ENCODE measurements at places on chromosomes 3 and 15. TPM values are rescaled to one million over a fixed set of nuclear protein-coding genes. Genes with fewer than 3 reads are reported as not detected.

Gene PLCB2
- total RNA-seq, result 27.4 TPM

Gene RASGRP1
- total RNA-seq, result 2.8 TPM

Gene ARID3B
- 4.3 TPM for total RNA-seq

Gene GOLGA6L10
- 1.5 TPM for total RNA-seq

Gene C15orf62
- total RNA-seq, result 0.25 TPM

Gene USP4
- total RNA-seq, result 51.0 TPM

Gene P2RY13
- total RNA-seq, result 2.4 TPM

Gene CPEB1
- 11.6 TPM for total RNA-seq

DNA sequence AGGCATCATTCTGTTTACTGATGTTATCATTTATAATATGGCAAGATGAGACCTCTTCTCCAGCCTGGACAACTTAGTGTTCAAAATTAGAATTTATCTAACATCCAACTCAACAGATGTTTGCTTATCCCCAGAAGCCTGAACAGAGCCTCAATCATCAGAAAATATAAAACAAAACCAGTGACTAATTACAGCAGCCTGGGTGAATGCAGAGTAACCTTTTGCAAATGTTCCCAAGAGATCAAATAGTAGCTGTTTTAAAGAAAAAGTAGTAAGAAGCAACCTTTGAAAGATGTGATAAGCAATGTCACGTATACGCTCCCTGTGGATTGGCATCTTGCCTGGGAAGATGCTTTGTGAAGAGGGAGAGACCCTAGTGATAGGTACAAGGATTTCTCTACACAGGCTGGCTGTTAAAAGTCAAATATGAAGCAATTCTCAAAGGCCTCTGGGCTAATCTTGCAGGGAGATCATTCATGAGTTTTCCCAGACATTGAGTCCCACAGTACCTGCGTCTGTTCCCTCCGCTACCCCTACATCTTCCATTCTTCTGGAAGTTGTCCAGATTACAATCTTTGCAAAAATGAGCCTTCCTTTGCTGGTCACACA is 39.3 kb upstream of the PRICKLE2 start:
- no peaks in the 10 kb centered on the region for H3K36me3 ChIP-seq
- no peak overlapping the region for H3K4me3 ChIP-seq
- H3K4me1 ChIP-seq, result peaks cover 23% of the 10 kb centered on the region
- DNase-seq, result no peak

DNA sequence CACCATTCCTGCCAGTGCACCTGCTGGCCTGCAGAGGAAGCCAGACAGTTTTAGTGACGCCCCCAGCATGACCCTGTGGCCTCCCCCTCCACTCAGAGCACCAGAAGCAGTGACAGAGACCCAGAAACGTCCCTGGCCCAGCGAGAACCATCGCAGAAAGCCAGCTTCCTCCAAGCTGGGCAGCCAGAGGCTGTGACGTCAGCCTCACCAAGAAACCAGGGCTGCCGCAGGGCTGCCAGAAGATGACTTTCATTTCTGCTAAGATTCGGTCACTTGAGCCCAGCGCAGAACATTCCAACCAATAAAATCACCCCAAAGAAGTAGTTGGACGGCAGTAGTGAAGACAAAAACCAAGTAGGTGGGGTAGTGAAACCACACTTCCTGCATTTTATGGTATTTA is 29.6 kb upstream of the RPL32 start:
- no peak overlapping the region for H3K4me3 ChIP-seq
- peaks cover 2% of the 10 kb centered on the region for H3K4me1 ChIP-seq
- H3K27me3 ChIP-seq, result no peaks in the 10 kb centered on the region

- no peaks in the 10 kb centered on the region for H3K36me3 ChIP-seq
- H3K4me1 ChIP-seq, result no peaks in the 10 kb centered on the region
These were observed 240.2 kb downstream of the SCAPER start for GRCh38 chr15:76664895-76665294.

GRCh38 chr3:49022688-49023171 is 809 bp downstream of the NDUFAF3 start:
- H3K36me3 ChIP-seq, result no peaks in the 10 kb centered on the region
- H3K4me3 ChIP-seq, result no peak overlapping the region
- peaks cover 22% of the 10 kb centered on the region for H3K4me1 ChIP-seq
- H3K27ac ChIP-seq, result peak overlapping the region; percentile 98

DNA sequence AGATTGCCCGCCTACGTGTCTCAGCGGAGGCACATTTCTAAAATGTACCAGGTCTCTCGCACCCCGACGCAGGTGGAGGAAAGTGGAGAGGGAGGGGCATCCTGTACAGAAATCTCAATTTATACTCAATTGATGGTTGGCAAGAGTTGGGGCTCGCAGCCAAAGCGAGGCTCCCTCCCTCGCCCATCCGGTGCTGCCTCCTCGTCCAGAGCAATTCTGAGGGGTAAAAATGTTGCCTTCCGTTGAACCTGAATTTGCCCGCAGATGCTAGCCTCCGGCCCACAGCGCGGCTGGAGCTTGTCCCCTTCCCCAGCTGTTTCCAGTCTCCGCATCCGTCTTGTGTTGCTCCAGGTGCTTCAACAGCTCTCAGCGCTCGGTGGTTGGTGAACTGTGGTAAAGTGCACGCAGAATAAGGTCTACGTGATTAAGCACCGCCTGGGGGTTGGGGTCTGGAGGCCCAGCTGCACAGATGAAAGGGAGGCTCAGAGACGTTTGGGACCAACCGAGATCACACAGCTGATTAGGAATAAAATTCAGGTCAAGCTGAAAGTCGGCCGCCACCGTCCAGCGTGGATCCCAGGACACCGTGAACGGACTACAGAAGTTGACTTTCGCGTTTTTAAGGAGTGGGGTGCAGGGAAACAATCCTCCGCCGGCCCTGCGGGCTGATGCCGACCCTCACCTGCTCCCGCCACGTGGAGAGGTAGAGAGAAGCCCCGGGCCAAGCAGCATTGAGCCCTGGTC is 846 bp upstream of the POLG start:
- H3K4me1 ChIP-seq, result peaks cover 11% of the 10 kb centered on the region
- H3K36me3 ChIP-seq, result peaks cover 29% of the 10 kb centered on the region
- no peak overlapping the region for H3K4me3 ChIP-seq
- H3K27me3 ChIP-seq, result no peaks in the 10 kb centered on the region

DNA sequence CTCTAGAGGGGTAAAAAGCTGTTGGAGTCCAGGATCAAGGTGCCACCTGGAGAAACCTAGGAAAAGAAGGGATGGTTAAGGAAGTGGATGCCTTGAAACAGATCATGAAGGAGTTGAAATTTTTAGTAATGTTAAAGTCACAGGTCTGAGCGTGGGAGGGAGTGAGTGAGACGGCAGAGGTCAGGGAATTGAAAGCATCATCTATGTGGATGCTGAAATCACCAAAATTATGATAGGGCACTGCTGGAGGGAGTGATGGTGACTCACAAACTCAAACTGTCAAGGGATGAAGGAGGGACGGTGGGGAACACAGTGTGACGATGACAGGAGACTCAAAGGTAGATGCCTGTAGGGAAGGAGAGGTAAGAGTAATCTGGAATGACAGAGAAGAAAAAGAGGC is 205.7 kb downstream of the OSBPL10 start:
- H3K27ac ChIP-seq, result no peak overlapping the region
- H3K4me1 ChIP-seq, result no peaks in the 10 kb centered on the region
- no peak overlapping the region for H3K4me3 ChIP-seq

DNA sequence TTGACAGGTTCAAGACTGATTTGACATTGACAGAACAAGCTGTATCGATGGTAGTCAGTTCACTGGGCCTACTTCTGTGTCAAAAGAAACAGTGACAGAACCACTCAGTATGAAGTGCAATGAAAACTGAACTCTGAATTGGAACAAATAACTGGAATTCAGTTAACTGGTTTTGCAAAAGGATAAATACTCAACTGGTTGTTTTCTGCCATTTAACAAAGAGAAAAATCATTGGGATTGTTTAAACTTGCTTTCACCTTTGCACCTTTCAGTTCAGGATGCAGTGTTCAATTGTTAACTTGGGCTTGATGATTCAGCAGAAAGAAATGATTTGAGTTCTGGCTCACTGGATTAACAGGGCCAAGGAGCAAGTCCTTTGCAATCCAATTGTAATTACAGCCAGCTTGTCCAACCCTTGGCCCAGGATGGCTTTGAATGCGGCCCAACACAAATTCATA is 4.9 kb downstream of the BTD start:
- no peaks in the 10 kb centered on the region for H3K36me3 ChIP-seq
- no peak overlapping the region for H3K4me3 ChIP-seq
- no peak overlapping the region for H3K27ac ChIP-seq

DNA sequence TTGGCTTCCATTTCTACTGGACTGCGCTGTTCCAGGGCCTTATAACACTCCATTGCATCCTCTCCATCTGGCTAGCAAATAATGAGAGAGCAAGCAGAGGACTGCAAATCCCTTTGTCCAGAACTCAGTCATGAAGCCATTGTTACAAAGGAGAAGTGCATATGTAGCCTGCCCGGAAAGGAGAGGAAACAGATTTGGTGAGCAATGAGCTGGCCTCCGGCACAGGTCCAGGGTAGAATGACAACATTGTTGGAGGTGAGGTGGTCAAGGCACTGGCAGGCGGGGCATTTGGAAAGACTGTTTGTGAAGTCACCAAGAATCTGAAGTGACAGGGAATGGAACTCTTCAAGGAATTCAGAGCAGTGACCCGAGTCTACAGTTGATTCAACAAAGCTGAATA is 25.0 kb upstream of the ATP1B3 start:
- no peak overlapping the region for H3K27ac ChIP-seq
- H3K36me3 ChIP-seq, result no peaks in the 10 kb centered on the region
- H3K4me3 ChIP-seq, result no peak overlapping the region
- H3K4me1 ChIP-seq, result no peaks in the 10 kb centered on the region
- DNase-seq, result no peak

GRCh38 chr3:188707381-188708288 is 464.1 kb upstream of the TPRG1 start:
- H3K36me3 ChIP-seq, result no peaks in the 10 kb centered on the region
- H3K4me3 ChIP-seq, result no peak overlapping the region
- DNase-seq, result peak; percentile 53
- H3K4me1 ChIP-seq, result peaks cover 46% of the 10 kb centered on the region

DNA sequence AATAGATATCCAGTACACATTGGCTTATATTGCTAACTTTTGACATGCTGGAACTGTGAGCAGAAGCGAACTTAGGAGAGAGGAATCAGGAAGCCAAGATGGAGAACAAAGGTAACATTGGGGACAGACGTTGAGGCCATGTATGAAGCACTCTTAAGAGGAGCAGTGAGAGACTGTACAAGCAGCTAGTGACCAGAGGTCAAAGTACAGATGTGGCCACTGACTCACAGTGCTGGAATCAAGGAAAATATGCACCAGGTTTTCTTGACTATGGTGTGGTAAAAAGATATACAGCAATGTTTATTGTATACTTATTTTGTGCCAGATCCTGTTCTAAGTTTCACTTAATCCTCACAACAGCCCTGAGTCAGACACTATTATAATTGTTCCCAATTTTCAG is 2.0 kb upstream of the IL20RB start:
- H3K4me3 ChIP-seq, result no peak overlapping the region
- no peaks in the 10 kb centered on the region for H3K4me1 ChIP-seq
- no peaks in the 10 kb centered on the region for H3K27me3 ChIP-seq
- no peak for DNase-seq
- H3K36me3 ChIP-seq, result no peaks in the 10 kb centered on the region
- H3K27ac ChIP-seq, result no peak overlapping the region

- no peaks in the 10 kb centered on the region for H3K36me3 ChIP-seq
- no peak overlapping the region for H3K27ac ChIP-seq
- H3K4me3 ChIP-seq, result no peak overlapping the region
- no peaks in the 10 kb centered on the region for H3K4me1 ChIP-seq
- H3K27me3 ChIP-seq, result no peaks in the 10 kb centered on the region
- DNase-seq, result no peak
These were observed 21.5 kb upstream of the GASK1A start for GRCh38 chr3:42957573-42957972.

DNA sequence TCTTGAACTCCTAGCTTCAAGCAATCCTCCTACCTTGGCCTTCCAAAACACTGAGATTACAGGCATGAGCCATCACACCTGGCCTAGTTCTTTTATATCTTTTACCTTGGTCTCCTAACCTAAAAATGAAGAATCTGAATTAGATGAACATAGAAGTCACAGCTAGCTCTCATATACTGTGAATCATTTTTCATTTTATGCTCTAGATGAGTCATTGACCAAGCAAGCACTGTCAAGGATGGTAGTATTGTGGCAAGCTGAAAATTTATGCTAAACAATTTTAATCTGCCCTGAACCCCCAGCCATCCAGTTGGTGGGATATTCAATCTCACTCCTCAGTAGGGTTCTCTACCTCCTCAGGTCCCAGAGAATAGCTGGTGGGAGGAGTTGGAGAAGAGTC is 48.3 kb upstream of the DNAJC13 start:
- H3K27me3 ChIP-seq, result no peaks in the 10 kb centered on the region
- DNase-seq, result no peak
- H3K4me1 ChIP-seq, result no peaks in the 10 kb centered on the region
- no peaks in the 10 kb centered on the region for H3K36me3 ChIP-seq
- H3K4me3 ChIP-seq, result no peak overlapping the region

- H3K36me3 ChIP-seq, result no peaks in the 10 kb centered on the region
- no peak overlapping the region for H3K27ac ChIP-seq
- H3K4me3 ChIP-seq, result no peak overlapping the region
- DNase-seq, result no peak
- no peaks in the 10 kb centered on the region for H3K27me3 ChIP-seq
- H3K4me1 ChIP-seq, result no peaks in the 10 kb centered on the region
These were observed 185.1 kb upstream of the GALNT15 start for GRCh38 chr3:15989419-15989818.

- H3K4me3 ChIP-seq, result no peak overlapping the region
- no peaks in the 10 kb centered on the region for H3K36me3 ChIP-seq
- no peaks in the 10 kb centered on the region for H3K4me1 ChIP-seq
- DNase-seq, result no peak
- H3K27me3 ChIP-seq, result no peaks in the 10 kb centered on the region
These were observed 29.3 kb upstream of the MAGEF1 start for GRCh38 chr3:184741259-184741556.

DNA sequence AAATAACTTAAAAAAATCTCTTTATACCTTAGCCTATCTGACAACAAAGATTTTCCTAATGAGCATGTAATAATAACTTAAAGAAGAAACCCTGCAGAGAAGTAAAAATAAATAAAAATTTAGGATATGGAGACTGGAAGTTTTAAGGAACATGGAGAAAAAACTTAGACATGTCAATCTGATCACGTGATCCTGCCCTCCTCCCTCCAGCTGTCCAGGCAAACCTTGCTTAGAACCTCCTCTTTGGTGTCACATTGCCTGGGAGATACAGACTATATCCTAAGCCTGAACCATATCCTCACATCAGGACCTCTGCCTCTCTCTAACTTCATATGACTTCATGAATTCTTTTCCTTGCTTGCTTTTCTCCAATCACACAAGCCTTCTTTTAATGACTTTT is 275.5 kb downstream of the CNTN3 start:
- H3K4me1 ChIP-seq, result no peaks in the 10 kb centered on the region
- H3K36me3 ChIP-seq, result no peaks in the 10 kb centered on the region
- H3K27ac ChIP-seq, result no peak overlapping the region
- H3K4me3 ChIP-seq, result no peak overlapping the region
- no peaks in the 10 kb centered on the region for H3K27me3 ChIP-seq
- no peak for DNase-seq

DNA sequence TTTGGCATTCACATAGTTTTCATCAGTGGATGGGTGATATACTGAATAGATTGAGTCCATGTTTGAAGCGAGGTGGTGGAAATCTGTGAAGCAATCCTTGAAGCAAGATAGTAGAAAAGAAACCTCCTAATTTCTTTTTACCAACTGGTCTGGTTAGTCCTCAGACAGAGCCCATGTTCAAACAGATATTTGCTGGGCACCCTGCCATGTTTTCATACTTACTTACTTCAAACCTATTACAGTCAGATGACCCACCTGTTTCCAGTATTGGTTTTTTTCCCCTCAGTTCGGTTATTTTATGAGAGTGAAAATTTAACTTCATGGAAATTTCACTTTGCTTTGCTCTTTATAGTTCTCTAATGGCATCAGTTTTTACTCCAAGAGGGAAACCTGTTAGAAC is 23.7 kb downstream of the EXOSC7 start:
- no peaks in the 10 kb centered on the region for H3K27me3 ChIP-seq
- peak overlapping the region; percentile 87 for H3K27ac ChIP-seq
- H3K4me3 ChIP-seq, result no peak overlapping the region
